B cell (primary cell): ENCODE measurements at places on chromosomes 7 and 10. TPM values are rescaled to one million over a fixed set of nuclear protein-coding genes. Genes with fewer than 3 reads are reported as not detected.

GRCh38 chr10:100972904-100973535, 3.7 kb downstream of the SEMA4G start:
- DNase-seq = no peak

DNA sequence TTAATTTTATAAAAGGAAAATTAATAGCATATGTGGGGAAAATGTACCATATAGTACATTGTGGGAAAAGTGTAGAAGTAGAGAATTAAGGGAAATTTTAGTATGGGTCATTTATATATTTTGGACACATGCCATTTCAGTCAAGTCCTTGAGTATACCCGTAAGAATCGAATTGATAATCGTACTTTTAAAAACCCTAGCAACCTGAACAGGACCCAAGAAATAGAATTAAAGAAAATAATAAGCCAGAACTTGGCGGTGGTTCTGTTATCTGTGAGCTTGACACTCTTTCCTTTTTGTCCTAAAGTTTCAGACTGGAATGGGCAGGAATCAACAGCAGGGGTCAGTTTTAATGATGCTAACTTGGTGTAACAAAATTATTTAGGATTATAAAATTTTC, 221.0 kb downstream of the CDK14 start:
- no peak for DNase-seq

- DNase-seq = peak; percentile 63
These were observed 59.8 kb downstream of the ARID5B start for GRCh38 chr10:61961278-61961677.

DNA sequence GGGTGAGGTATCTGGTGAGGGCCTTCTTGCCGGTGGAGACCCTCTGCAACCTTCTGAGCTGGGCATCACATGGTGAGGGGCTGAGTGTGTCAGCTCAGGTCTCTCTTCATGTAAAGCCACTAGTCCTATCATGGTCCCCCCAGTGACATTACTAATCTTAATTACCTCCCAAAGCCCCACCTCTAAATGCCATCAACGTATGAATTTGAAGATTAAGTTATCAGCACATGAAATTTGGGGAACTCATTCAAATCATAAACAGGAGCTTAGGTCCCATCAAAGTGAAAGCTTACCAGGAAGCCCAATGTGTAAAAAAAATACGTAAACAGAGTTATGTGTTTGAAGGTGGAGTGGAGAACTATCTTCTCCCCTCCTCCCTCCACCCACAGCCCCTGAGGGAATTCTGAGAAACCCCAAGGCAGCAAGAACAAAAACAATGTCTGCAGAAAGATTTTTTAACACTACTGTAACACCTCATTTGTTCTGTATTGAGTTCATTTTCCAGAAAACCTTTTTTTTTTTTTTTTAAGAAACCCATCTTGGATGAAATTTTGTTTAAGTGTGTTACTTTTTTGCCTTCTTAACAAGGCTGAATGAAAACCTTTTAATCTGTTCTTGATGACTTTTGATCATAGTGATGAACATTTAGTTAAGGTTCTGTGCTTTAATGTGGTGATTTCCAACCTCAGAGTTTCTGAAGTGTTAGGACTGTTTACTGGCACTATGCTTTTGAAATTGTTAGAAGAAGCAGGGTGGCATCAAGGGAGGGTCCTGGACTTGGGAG, 19.1 kb upstream of the PCGF5 start:
- peak; percentile 86 for DNase-seq

- no peak for DNase-seq
These were observed 9.9 kb downstream of the ARHGAP22 start for GRCh38 chr10:48594803-48595538.

DNA sequence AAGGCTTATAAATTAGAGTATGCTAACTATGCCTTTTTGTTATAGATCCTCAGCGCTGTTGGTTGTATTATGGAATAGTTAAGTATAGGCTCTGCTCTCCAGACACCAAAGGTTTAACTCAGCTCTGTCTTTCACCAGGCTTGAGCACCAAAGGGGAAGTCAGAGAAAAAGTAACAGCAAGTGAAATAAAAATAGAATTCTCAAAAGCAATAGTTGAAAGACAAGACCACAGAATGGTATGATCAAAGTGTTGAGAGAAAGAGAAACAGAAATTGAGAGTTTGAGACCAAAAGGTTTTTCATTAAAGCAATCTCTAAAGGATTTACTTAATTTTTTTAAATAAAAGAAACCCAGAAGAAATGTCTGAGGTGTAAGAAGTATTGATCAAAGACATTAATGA, 529.8 kb upstream of the C7orf33 start:
- DNase-seq = no peak

GRCh38 chr10:58384095-58384494, 1.1 kb upstream of the TFAM start:
- DNase-seq = peak; percentile 85

- no peak for DNase-seq
These were observed 28.4 kb upstream of the BMPR1A start for GRCh38 chr10:86728056-86728455.

DNA sequence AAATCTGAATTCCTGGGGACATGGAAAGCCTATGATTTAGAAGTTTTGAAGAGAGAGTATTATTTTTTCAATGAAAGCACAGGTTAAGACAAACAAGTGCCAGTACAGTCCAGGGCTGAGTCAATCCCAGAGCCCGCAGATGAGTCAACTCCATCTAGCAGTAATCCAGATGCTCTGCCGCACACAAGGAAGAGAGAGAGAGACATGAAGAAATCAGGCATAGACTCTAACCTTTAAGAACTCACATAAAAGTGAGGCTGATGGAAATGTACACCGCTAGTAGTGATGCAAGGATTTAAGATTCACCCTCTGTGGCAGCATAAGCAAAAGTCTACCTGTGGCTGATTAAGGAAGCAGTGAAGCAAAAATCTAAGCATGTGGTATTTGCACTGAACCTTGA, 651.5 kb downstream of the TNS3 start:
- no peak for DNase-seq

DNA sequence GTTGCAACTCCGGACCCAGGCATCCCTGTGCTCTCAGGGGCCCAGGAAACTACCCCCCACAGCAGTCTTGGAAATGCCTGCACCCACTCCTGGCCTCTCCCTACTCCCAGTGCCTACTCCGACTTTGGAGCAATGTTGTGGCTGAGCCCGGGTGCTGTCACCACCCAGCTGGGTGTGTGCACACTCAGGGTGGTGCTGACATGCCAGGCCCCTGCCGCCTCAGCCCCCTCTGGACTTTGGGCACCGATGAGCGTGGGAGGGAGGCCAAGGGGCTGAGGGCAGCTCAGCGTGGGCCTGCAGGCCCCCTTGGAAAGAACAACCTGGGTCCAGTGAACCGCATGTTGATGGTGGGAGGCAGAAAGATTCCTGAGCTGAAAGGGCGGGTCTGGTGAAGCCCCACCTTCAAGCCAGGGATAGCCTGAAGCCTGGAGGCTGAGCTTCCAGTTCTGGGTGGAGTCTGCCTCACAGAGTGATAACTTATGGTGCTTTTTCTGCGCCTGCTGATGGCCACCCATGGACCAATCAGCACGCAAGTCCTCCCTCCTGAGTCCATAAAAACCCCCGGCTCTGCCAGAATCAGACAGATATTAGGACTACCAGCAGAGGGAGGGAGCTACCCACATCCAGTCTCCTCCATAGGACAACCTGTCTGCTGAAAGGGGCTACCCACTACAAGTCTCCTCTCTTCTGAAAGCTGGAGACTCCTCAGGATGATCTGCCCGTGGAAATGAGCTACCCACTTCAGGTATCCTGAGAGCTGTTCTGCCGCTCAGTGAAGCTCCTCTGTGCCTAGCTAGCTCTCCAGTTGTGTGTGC, 380.4 kb upstream of the SORCS1 start:
- DNase-seq = no peak

DNA sequence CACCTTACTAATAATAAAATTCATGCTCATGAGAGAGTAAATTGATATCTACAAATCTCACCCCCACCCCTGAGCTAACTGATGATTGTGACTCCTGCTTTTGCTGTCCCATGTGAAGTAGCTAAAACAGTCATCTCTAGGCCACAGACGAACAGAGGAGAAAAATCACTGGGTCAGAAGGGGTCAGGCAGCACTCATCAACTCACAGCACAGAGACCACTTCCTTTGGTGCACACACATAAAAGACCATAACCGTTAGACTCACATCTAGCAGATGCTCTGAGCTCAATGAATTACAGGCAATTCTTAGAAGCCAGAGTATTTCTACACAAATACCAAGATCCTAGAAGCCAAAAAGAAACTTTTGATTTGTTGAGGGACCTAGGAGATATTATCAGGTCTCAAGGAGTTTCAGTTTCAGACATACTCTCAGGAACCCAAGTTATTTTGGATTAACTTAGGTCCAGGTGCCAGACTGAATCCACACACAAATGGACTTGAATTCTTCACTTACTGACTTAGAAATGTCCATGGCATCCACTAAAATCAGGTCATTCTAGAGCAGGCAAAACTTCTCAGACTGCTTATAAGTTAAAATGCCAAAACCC, 65.0 kb upstream of the TES start:
- no peak for DNase-seq

- no peak for DNase-seq
These were observed 63.0 kb downstream of the TAX1BP1 start for GRCh38 chr7:27802999-27803398.

DNA sequence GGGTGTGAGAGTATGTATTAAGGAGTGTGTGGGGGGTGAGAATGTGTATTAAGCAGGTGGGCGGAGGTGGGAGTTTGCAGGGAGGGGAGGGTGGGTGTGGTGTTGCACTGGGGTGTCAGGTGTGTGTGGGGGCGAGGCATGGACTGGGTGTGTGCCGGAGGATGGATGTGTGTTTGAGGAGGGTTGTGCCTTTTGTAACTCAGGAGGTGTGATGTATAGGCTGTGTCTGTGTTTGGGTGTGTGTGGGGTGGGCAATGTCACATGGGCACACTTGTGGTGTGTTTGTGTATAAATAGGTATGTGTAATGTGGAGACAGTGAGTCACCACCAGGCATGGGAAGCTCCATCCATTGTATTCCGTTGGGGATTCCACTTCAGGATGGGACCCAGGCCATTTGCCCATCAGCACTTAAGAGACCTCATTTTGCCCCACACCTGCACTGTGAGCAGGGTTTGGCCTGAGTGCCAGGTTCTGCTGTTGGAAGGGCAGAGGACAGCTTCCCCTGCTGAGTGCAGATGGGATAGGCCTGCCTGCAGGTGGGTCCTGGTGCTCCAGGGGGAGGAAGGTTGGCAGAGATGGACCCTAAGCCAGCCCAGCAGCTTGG, 5.8 kb downstream of the UNC5B start:
- DNase-seq = no peak

GRCh38 chr7:148436135-148436534, 154.4 kb upstream of the C7orf33 start:
- DNase-seq = peak; percentile 16

DNA sequence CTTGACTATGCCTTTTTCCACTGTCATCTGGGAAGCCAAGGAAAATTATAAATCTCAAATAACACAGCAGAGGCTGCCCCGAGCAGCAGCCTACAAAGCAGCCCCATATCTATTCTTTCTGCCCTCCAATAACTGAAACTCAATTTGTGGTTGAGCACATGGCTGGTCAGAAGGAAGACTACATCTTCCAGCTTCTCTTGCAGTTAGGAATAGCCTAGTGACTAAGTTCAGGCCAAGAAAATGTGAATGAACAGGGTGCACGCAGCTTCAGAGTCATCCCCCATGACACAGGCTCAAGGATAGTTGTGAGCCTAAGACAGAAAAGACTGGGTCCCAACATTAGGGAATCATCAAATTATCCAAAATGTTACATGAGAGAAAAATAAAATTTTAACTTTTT, 42.3 kb downstream of the CHCHD3 start:
- DNase-seq = no peak

DNA sequence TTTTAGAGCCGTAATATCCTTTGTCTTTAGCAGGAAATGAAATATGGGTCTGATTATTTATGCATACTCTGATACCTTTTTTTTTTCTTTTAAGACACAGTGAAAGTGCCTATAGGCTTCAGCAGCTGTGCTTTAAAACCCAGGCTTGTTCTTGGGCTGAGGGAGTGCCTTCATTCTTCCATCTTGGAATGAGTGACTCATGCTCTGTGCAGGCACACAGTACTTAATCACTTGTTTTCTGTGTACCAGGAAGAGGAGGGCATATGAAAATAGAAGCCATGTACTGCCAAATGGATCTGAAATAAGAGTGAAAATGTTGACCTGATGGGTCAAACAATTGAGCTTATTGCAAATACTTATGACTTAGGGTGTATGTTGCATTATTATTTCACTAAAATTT, 12.0 kb downstream of the INPP5F start:
- DNase-seq = no peak

- DNase-seq = no peak
These were observed 120.3 kb downstream of the BMPER start for GRCh38 chr7:34025600-34025999.

DNA sequence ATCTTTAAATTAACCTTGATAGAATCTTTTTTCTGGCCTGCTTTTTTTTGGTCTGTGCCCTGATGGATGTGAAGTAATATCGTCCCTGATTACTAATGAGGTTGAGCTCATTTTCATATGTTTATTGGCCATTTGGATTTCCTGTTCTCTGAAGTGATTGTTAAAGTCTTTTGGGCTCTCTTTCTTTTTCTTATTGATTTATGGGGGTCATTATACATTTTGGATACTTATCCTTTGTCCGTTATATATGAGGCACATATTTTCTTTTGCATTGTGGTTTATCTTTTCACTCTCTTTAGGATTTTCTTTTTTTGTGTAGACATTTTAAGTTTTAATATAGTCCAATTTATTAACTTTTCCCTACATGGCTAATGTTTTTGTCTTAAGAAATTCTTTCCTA, 12.6 kb downstream of the SLK start:
- no peak for DNase-seq

DNA sequence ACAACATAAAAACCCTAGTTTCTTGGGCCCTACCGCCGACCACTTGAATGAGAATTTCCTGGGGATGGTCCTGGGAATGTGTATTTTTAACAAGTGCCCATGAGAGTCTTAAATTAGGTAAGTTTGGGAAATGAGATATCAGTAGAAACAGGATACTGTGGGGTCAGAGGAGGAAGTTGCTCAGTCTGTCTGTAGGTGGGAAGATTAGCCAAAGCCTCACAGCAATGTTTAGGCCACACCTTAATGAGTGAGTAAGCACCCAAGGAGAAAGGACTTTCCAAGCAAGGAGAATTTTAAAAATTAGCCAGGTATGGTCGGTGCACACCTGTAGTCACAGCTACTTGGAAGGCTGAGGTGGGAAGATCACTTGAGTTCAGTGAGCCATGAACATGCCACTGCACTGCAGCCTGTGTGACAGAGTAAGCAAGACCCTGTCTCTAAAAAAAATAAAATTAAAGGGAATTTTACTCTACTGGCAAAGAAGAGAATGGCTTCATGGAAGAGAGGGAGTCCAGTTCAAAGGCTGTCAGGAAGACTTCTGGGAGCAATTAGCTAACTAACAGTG, 31.9 kb downstream of the PAPSS2 start:
- DNase-seq = no peak

GRCh38 chr10:66095610-66096009, 830.2 kb upstream of the LRRTM3 start:
- DNase-seq = no peak

The RBP3 gene
- total RNA-seq = not detected in 2 replicates

The NCF1 gene
- 183 and 189 TPM in 2 replicates for total RNA-seq

The AZGP1 gene
- total RNA-seq = not detected in 2 replicates

The CYP3A7 gene
- not detected in 2 replicates for total RNA-seq

The TAS2R4 gene
- total RNA-seq = 5.4 and 6.7 TPM in 2 replicates

The GPR141 gene
- not detected in 2 replicates for total RNA-seq

The HOXA10 gene
- total RNA-seq = not detected in 2 replicates
